Nephron progenitor cell (in vitro differentiated cells): ENCODE measurements at places on chromosomes 5 and 9.
A peak's percentile ranks its signal among the peaks of the same experiment; 100 is the strongest.

GRCh38 chr5:76926329-76927105, 26.3 kb upstream of the CRHBP start:
- DNase-seq, result peak; percentile 12

DNA sequence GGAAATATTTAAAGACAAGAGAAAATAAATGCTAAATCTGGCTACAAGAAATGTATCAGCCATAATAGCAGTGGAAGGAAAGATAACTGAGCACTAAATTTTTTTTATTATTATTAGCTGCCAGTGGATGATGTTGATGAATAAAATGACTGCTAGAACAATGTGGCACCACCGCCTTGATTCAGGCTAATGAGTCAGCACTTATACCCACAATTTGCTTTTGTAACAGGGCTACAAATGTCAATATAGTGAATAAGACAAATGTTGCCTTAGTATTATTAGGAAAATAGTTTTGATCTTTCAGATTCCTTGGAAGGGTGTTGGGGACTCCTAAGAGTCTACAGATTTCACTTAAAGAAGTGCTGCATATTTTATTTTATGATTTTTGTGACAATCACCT, 555.2 kb upstream of the GRAMD2B start:
- DNase-seq, result no peak

GRCh38 chr5:125201446-125202052, 455.1 kb upstream of the ZNF608 start:
- DNase-seq, result no peak

DNA sequence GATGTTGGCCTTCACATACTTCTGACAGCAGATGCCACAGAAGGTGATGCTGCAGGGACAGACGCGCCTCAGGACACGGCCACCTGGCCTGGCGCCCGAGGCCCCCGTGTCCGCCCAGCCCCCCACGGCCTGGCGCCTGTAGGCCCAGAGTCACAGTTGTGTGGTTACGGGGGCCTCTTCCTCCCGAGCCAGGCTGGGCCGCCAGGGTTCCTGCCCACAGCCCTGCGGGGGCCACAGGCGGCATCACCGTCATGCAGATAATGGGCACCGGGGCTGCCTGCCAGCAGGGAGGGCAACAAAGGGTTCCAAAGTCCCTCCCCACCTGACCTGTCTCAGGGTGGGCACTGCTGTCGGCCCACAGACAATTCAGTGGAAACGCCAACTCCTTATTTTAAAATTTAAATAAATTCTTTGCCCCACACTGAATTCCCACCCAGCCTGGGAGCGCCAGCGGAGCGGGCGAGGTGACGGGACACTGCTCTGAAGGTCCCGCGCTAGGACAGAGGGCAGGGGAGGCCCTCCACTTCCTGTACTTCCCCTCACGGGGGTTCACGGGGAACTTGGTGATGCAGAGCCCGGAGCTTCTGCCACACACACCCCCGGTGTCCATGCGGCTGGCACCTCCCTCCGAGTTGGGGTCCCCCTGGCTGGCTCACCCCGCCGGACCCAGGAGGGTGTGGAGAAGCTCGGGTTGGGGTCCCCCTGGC, 40.6 kb downstream of the EXOC3 start:
- no peak for DNase-seq

GRCh38 chr5:137730336-137730735, 5.6 kb downstream of the KLHL3 start:
- no peak for DNase-seq

- DNase-seq, result no peak
Measured at GRCh38 chr5:82639393-82640144, 361.4 kb upstream of the RPS23 start.

- no peak for DNase-seq
Measured at GRCh38 chr9:73269430-73270101, 117.9 kb downstream of the ANXA1 start.

- DNase-seq, result no peak
Measured at GRCh38 chr5:151682240-151682639, 4.5 kb downstream of the SPARC start.

DNA sequence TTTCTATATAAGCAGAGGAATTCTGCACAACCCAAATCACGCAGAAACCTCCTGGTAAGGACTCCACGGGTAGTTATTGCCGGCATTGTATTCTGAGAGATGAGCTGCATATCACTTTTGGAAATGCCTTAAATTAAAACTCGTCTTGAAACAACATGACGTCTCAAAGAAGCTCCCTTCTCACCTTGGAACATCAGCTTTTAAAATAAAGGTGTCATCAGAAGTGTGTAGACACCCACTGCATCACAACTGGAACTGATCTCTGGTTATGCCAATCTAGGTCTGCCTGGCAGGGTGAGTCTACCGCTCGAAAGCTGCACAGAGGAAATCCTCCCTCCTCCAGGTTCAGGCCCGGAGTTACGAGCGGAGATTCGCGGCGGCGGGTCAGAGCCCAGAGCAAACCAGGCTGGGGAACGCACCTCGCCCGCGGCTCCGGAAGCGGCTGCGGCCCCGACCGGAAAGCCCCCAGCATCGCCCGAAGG, 974 bp upstream of the SLC12A2 start:
- DNase-seq, result no peak

- DNase-seq, result no peak
Measured at GRCh38 chr5:151470439-151470838, 23.0 kb downstream of the SLC36A1 start.

GRCh38 chr5:3225201-3225960, 370.3 kb upstream of the IRX1 start:
- DNase-seq, result no peak

DNA sequence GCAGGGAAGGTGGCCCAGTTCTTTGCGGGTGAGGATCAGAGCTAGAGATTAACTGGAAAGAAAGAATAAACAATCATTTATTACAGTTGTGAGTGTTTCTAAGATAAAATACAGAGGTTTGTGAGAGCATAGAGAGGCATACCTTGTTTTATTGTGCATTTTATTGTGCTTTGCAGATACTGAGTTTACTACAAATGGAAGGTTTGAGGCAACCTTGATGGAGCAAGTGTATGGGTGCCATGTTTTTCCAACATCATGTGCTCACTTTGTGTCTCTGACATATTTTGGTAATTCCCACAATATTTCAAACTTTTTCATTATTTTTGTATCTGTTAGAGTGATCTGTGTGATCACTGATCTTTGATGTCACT, 715 bp upstream of the C5orf34 start:
- no peak for DNase-seq

GRCh38 chr5:157322581-157322980, 56.7 kb downstream of the CYFIP2 start:
- DNase-seq, result no peak

- DNase-seq, result no peak
Measured at GRCh38 chr5:169880012-169880663, 100.2 kb downstream of the INSYN2B start.

DNA sequence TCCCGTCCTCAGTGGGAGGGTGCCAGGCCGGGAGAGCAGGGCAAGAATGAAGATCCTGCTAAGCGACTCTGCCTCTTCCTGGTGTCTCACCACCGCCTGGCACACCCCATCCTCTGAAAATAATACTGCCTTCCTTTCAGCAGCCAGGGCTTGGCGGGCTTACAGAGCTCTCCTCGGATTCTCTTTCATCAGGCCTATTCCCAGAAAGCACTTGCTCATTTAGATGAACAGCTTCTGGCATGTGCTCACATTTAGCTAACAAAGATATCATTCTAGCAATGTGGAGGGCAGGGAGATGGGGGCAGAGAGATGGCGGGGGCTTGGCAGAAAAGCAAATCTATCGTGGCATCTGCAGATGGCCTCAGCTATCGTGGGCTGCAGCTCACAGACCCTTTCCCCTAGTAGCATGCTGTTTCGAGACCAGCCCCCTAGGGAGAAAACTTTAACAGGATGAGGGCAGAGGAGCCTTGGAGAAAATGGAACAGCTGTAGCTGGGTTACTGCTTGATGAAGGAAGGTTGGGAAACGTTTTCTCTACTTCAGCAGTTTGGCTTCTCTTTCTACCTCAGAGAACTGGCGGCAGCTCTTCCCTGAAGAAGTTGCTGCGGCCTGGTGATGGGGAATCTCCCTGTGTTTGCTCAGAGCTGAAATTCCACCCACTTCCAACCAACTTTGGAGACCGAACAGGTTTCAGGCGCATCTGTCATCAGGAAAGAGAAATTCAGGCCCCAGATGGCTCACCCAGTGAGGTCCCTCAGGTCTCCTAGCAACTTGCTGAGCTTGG, 102.1 kb downstream of the TMEM174 start:
- DNase-seq, result no peak

DNA sequence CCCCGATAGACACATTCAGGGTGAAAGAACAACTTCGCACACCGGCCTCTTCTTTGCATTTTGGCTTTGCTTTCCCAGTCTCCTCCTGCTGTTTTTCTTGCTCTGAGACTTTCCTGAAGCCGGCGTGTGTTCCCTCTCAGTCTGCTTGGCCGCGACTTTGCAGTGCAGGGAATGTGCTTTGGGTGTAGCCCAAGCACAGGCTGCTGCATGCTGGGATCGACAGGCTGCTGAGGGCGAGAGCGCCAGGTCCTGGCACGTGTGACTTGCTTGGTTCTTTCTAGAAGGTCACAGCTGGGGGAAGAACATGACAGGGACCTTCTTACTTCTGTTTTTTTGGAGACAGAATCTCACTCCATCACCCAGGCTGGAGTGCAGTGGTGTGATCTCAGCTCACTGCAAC, 40.6 kb downstream of the TENT4A start:
- no peak for DNase-seq

GRCh38 chr5:67434466-67434865, 237.9 kb upstream of the CD180 start:
- no peak for DNase-seq

- DNase-seq, result peak; percentile 8
Measured at GRCh38 chr5:76199336-76200318, 116.4 kb downstream of the SV2C start.

DNA sequence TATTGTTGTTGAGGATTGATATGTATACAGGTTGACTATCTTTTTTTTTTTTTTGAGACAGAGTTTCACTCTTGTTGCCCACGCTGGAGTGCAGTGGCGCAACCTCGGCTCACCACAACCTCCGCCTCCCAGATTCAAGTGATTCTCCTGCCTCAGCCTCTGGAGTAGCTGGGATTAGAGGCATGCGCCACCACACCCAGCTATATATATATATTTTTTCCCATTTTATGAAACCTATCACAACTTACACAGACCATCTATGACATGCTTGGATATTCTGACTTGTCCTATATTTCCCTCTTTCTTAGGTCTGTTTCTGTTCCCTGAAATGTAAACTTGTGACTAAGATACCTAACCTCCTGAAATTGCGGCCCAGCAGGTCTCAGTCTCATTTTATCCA, 5.0 kb downstream of the CD14 start:
- DNase-seq, result no peak

- no peak for DNase-seq
Measured at GRCh38 chr5:87081016-87081415, 186.7 kb upstream of the RASA1 start.

GRCh38 chr5:31173614-31174013, 19.9 kb upstream of the CDH6 start:
- DNase-seq, result no peak

- no peak for DNase-seq
Measured at GRCh38 chr9:126788046-126788445, 16.8 kb upstream of the ZBTB43 start.

DNA sequence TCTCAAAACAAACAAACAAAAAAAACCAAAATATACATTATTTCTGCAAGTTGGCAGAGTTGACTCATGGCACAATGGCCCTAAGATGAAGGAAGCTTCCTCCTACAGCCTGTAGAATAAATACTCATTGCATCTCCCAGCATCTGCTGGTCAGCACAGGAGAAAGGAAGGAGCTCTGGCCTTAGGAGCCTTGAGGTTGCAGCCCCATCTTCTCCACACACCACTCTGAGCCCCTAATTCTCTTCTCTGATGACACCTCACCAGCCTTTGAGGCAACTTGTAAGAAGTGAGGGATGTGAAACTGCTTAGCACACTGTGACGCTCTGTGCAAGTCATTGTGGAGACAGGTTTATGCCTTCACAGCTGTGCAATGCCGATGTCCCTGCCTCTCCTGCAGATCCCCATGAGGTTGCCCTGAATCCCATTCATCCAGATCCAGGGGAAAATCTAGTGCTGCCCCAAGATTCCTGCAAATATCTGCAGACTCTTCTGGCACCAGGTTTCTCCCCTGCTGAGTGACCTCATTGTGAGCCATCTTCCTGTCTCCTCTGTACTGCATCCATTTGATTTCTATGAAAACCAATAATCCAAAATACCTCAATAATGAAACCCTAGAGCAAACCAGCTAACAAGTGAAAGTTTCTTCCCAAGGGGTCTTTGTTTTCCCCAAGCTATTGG, 65.3 kb upstream of the TGFBR1 start:
- no peak for DNase-seq

- DNase-seq, result no peak
Measured at GRCh38 chr5:425714-426113, 17.3 kb upstream of the EXOC3 start.

GRCh38 chr5:150069672-150070627, 16.4 kb downstream of the CSF1R start:
- DNase-seq, result no peak

DNA sequence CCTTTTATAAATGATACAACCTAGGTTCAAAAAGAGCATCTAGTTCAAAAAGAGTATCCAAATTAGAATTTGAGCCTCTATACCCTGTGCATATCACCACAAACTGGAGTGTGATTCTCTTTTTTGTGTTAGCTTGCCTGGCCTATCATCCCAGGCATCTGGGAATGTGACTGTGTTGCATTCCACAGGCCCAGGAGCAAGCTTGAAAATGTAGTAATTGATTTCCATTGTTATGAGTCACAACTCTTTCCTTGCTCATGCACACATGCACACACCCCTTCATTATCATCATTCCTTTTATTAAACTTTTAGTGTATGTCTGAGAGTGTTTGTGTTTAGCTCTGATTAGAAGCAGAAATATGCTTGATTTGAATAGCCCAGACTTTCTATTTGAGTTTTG, 75.2 kb downstream of the FCHO2 start:
- no peak for DNase-seq

- no peak for DNase-seq
Measured at GRCh38 chr9:73743826-73744225, 592.2 kb downstream of the ANXA1 start.

DNA sequence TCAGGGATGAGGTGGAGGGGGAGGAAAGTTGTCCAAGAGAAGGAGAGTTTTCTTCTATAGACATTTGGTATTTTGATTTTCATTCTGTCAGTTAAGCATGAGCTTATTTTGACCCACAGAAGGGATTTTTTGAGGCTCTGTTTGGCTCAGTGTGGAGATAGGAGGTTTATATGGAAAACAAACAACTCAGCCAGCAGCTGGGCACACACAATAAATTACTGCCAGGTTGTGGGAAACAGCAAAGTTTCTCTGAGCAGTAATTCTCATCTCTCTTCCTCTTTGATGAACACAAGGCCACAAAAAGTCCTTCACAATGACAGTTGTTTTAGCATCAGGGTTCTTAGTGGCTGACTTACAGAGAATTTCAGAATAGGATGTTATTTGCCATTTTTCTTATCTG, 486.1 kb downstream of the KDM4C start:
- DNase-seq, result no peak

GRCh38 chr9:21813575-21814473, 11.4 kb downstream of the MTAP start:
- peak; percentile 45 for DNase-seq

DNA sequence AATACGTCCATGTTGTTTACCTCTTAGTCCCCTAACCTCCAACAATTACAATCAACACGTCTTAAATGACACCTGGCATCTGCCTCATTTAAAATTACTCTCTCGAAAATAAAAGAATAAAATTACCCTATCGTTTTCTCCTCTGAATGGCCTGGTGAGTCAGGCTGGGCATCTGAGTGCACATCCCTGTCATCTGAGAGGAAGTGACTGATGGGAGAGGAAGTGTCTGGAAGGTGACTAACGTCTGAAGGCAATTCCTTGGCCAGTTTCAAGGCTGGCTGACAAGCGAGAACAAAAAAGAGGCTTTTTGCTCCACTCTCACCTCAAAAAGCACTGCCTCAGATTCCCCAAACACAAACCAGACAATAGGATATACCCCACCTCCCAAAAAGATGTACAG, 57.7 kb downstream of the MAPKAP1 start:
- no peak for DNase-seq
